ENCODE measurements at places on chromosomes 4 and X. TPM values are rescaled to one million over a fixed set of nuclear protein-coding genes. Genes with fewer than 3 reads are reported as not detected.

- peaks cover 19% of the 10 kb centered on the region for H3K36me3 ChIP-seq
- peaks cover 3% of the 10 kb centered on the region for H3K4me1 ChIP-seq
- no peak for DNase-seq
- H3K27ac ChIP-seq = no peak overlapping the region
- no peaks in the 10 kb centered on the region for H3K27me3 ChIP-seq
- no peak overlapping the region for H3K4me3 ChIP-seq
Measured at GRCh38 chr4:106299977-106300376, 16.0 kb downstream of the TBCK start.

DNA sequence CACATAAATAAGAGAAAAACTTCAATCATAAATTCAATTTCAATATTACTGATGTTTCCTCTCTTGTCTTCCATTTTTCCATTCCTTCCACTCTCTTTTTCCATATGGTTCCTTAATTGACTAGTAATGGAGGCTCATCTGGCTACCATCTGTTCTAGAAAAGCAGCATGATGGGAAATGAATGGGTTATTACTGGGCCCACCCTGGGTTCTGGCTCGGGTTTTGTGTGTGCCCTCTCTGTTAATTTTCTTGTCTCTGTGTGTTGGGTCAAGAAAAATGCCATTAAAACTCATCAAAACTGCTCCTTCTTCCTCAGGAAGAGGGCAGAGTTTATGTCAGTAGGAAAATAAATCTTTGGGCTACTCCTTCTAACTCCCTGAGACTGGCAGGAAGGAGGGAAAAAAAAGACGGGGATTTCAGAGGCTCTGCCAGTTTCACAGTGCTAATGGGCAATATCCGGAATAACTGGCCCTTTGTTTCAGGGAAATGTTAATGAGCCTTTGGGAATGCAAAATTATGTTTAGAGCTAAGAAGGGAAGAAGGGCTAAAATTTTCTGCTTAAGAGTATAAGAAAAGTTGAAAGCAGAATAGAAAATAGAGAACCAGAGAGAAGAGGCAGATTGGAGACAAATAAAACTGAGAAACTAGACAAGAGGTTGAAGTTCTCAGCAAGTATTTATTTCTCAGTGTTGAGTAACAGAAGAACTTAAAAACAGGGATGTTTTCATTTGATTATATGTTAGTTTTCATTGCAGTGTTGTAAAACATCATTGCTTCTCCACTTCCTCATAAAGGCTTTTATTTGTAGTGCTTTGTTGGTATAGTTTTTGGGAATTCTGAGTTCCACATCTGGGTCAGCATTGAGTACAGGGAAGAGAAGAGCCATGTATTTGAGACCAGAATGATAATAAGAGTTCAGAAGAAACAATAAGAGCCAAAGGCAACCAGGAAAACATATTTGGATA is 19.7 kb downstream of the GABRB1 start:
- DNase-seq = no peak
- no peak overlapping the region for H3K4me3 ChIP-seq
- no peaks in the 10 kb centered on the region for H3K4me1 ChIP-seq
- H3K27me3 ChIP-seq = peaks cover 10% of the 10 kb centered on the region

DNA sequence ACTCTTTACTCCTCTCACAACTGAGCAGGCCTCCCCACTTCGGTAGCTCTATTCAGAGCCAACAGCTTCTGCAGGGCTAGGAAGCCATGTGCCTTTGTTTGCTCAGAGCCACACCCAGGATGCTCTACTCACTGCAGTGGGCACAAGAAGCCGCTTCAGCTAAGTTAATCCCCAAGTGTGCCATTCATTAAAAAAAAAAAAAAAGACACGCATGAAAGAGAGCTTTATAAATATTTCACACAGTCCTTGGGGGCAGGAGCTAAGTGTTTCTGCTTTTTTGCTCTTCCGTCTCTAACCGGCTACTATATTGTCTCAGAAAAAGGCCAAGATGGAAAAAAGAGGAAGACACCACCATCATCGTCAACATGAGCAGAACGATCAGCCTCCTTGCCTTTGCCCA is 8.1 kb downstream of the CRMP1 start:
- H3K36me3 ChIP-seq = no peaks in the 10 kb centered on the region
- DNase-seq = no peak
- no peak overlapping the region for H3K4me3 ChIP-seq

DNA sequence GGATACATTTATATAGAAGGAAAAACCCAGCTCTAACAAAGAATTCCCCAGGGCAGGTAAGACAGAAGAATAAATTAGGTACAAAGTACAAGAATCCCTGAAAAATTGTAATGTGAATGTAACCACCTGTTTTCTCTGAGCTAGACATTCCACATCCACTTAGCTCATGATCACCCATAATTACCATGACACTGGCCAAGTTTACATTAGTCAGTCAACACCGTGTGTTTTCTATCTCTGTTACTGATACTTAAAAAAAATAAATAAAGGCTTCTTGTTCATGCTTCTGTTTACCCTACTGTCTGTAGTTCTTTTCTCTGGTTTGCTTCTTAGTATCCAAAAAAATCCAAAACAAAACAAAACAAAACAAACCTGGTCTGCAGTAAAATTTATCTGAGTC is 66.0 kb downstream of the CBLL2 start:
- H3K27ac ChIP-seq = no peak overlapping the region
- H3K4me1 ChIP-seq = no peaks in the 10 kb centered on the region
- no peak for DNase-seq
- no peak overlapping the region for H3K4me3 ChIP-seq
- H3K36me3 ChIP-seq = no peaks in the 10 kb centered on the region

GRCh38 chr4:152613841-152614721 is 65.7 kb downstream of the TMEM154 start:
- no peak overlapping the region for H3K4me3 ChIP-seq
- H3K27ac ChIP-seq = no peak overlapping the region
- no peak for DNase-seq
- peaks cover 12% of the 10 kb centered on the region for H3K27me3 ChIP-seq

Gene KCND1
- 2.9 TPM for total RNA-seq

Gene PDLIM3
- not detected for total RNA-seq

GRCh38 chr4:101599620-101600019 is 190.9 kb upstream of the BANK1 start:
- H3K4me3 ChIP-seq = no peak overlapping the region
- H3K27ac ChIP-seq = no peak overlapping the region
- H3K36me3 ChIP-seq = no peaks in the 10 kb centered on the region

DNA sequence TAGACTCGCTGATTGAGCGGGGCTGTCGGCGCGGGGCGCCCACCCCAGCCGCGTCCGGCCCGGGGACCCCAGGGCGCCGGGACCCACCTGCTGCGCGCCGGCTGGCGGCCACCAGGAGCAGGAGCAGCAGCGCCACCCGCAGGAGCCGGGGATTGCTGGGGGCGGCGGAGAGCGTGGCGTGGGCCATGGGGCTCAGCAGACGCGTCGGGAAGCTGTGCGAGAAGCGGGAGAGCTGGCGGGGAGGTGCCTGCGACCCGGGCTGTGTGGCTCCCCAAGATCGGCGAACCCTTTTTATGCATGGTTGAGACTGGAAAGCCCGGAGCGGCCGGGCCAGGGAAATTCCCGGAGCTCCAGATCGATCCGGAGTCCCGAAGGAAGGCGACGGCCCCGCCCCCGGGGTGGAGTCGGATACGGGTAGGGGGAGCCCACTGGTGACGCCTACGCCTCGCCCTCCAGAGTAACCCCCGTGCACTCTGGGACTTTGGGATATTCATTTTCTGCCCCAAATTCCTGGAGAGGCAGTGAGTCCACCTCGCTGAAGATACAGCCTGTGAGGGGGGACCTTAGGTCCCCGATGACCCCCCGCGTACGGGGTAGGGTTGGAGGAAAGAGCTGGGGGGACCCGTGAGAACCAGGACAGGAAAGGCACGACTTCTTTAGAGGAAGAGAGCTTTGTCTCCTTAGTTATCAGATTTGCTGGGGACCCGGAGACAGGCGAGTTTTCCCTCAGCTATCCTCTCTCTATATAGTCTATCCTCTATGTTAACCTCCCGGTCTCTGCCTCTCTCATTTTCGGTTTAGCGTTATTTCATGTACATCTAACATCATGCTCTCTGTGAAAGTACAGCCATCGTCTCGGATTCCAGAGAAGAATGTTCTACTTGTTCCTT is at the start of gene CXCL3:
CXCL3 (minus strand) TSS at position 265 of the 890 bp plus-strand sequence; CDS start at position 187, 78 bp downstream.
- peak within 1 kb of the TSS; percentile 75 for H3K4me3 ChIP-seq
- H3K36me3 ChIP-seq = peaks cover 2% of the 10 kb centered on the region
- no peak within 1 kb of the TSS for H3K27ac ChIP-seq
- peaks cover 49% of the 10 kb centered on the region for H3K27me3 ChIP-seq
- H3K4me1 ChIP-seq = peaks cover 8% of the 10 kb centered on the region

DNA sequence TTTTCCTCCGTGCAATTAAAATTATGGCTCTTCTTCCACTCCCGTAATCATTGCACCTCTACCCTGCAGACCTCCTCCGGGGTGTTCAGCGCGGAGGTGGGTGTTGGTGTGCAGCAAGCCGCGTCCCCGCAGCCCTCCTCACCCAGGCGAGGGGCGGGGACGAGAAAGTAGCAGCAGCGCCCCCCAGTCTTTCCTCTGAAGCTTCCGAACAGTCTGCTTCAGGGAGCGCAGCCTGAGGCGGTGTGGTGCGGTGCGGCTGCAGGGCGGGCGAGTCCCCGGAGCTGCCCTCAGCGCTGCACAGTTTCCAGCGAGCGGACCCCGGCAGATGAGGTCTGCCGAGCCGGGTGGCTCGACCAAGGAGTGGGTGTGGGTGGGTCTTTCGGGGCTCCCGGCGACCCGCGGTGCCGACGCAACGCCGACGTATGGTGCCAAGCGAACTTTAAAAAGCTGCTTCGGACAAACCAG is at the start of gene FRAS1:
FRAS1 (plus strand) TSS at position 189 of the 465 bp plus-strand sequence. CDS start 687 bp downstream, outside the sequence.
- H3K27ac ChIP-seq = peak within 1 kb of the TSS; percentile 71
- peaks cover 29% of the 10 kb centered on the region for H3K4me1 ChIP-seq
- H3K4me3 ChIP-seq = peak within 1 kb of the TSS; percentile 82

GRCh38 chr4:79663141-79663540 is 255.1 kb upstream of the GK2 start:
- H3K4me3 ChIP-seq = no peak overlapping the region
- no peak overlapping the region for H3K27ac ChIP-seq
- DNase-seq = no peak
- no peaks in the 10 kb centered on the region for H3K36me3 ChIP-seq
- H3K27me3 ChIP-seq = no peaks in the 10 kb centered on the region

Gene PARM1
- not detected for total RNA-seq

Gene SOX3
- total RNA-seq = not detected

Gene TLR7
- total RNA-seq = 0.10 TPM

GRCh38 chr4:54278216-54278615 is 49.1 kb downstream of the PDGFRA start:
- no peaks in the 10 kb centered on the region for H3K27me3 ChIP-seq
- no peak overlapping the region for H3K4me3 ChIP-seq
- DNase-seq = no peak
- H3K27ac ChIP-seq = no peak overlapping the region
- H3K36me3 ChIP-seq = no peaks in the 10 kb centered on the region

GRCh38 chr4:120052856-120053255 is 13.8 kb downstream of the MAD2L1 start:
- DNase-seq = no peak
- no peak overlapping the region for H3K27ac ChIP-seq
- peaks cover 4% of the 10 kb centered on the region for H3K4me1 ChIP-seq
- H3K36me3 ChIP-seq = peaks cover 11% of the 10 kb centered on the region
- no peaks in the 10 kb centered on the region for H3K27me3 ChIP-seq

DNA sequence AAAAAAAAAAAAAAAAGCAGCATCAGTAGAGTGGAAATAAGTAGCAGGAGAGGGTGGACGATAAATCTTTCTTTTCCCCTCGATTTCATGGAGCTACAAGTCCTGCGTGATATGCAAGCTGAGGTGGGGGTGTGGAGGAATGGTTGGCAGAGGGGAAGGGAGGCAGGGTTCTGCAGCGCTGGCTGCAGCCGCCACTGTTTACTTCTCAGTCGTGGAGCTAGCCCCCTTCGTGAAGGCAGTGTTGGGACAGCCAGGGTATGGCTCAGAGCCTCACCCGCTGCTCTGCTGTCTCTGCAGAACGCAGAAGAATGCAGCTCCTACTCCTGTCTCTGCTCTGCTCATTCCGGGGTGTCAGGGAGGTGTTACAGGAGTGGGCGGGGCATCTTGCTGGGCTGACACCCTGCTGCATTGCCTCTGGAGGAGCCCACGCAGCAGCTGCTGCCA is 140.6 kb downstream of the GPM6A start:
- H3K27me3 ChIP-seq = no peaks in the 10 kb centered on the region
- no peak overlapping the region for H3K4me3 ChIP-seq
- no peaks in the 10 kb centered on the region for H3K36me3 ChIP-seq
- H3K27ac ChIP-seq = no peak overlapping the region
- no peaks in the 10 kb centered on the region for H3K4me1 ChIP-seq

DNA sequence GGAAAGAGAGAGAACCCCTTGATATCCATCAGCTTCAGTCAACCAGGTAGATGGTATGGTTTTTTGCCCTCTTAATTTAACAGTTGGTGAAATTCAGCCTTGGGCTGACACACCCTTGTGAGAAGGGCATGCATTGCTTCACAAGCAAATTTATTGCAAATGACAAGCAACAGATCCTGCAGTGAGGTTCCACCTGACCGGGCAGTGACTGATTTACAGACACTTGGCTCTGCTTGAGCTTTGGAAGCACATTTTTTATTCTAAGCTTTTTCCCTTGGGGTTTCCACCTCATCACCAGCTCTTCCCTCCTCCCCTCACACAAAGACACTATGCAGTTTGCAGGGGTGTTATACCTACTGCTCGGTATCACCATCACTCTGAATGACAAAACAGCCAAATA is 28.3 kb upstream of the SERTM2 start:
- no peaks in the 10 kb centered on the region for H3K36me3 ChIP-seq
- DNase-seq = no peak
- H3K27me3 ChIP-seq = no peaks in the 10 kb centered on the region
- H3K4me1 ChIP-seq = no peaks in the 10 kb centered on the region

DNA sequence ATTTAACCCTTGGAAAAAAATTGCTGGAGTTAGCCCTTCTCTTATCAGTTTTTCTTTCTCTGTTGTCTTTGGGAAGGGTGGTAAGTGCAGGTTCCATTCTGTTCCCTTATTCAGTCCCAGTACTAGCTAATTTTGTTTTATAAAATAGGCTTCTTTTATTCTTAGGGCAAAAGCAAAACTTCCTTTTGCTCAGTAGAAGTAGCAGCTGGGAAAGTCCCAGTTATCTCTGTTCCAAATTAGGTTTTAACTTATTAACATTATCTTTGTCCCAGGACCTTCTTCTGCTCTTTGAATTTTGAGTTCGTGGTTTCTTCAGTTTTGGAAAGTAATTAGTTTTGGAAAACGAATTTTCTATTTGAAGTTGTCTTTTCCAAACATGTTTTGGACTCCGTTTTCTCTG is 61.1 kb downstream of the BANK1 start:
- peaks cover 3% of the 10 kb centered on the region for H3K27me3 ChIP-seq
- no peaks in the 10 kb centered on the region for H3K36me3 ChIP-seq
- DNase-seq = no peak

Gene TCEAL6
- total RNA-seq = not detected

DNA sequence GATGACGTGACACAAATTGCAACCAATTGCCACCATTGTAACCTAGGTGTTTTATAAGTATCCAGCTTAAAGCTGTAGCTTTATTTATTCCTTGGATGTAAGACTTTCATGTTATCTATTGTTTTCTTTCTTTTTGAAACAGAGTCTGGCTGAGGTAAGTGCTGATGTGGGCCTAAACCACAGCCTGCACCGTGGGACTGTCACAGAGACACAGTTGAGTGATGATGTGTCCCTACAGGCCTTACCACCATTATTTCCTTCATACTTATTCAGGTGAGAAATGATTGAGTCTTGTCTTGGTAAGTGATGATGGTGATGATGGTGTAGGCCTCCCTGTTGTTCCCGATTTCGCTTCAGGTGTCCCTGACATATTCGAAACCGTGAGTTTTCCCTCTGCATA is 8.3 kb downstream of the ATXN3L start:
- no peak for DNase-seq
- no peaks in the 10 kb centered on the region for H3K36me3 ChIP-seq
- no peaks in the 10 kb centered on the region for H3K27me3 ChIP-seq
- H3K27ac ChIP-seq = no peak overlapping the region
- H3K4me1 ChIP-seq = no peaks in the 10 kb centered on the region

Gene NAT8L
- 0.07 TPM for total RNA-seq

GRCh38 chr4:81038636-81039350 is 8.3 kb downstream of the BMP3 start:
- peaks cover 33% of the 10 kb centered on the region for H3K27me3 ChIP-seq
- H3K4me3 ChIP-seq = no peak overlapping the region
- DNase-seq = no peak
- H3K27ac ChIP-seq = no peak overlapping the region
